Aorta (tissue), 5 donors: ENCODE measurements at places on chromosomes 4 and X. TPM values are rescaled to one million over a fixed set of nuclear protein-coding genes. Genes with fewer than 3 reads are reported as not detected.

GPC4 gene
- total RNA-seq = 23.1 TPM

AP1S2 gene
- 49.1 TPM for total RNA-seq

CTAG2 gene
- total RNA-seq = not detected

HGFAC gene
- total RNA-seq = 0.18 TPM

UGT2B11 gene
- not detected for total RNA-seq

MAGED4B gene
- 2.7 TPM for total RNA-seq

TCEAL9 gene
- 53.2 TPM for total RNA-seq

ITM2A gene
- 40.7 TPM for total RNA-seq

MXRA5 gene
- total RNA-seq = 13.5 TPM

RASL11B gene
- total RNA-seq = 5.6 TPM

- DNase-seq = no peak
- H3K4me1 ChIP-seq = no peaks in the 10 kb centered on the region
- no peaks in the 10 kb centered on the region for H3K27me3 ChIP-seq
- H3K36me3 ChIP-seq = no peaks in the 10 kb centered on the region
- no peak overlapping the region for H3K4me3 ChIP-seq
- H3K27ac ChIP-seq = peak overlapping the region; percentile 68
These were observed 22.4 kb upstream of the HPSE start for GRCh38 chr4:83356899-83357661.

GRCh38 chr4:13970349-13970748 lies 342.8 kb upstream of the BOD1L1 start:
- peaks cover 8% of the 10 kb centered on the region for H3K4me1 ChIP-seq
- no peak overlapping the region for H3K27ac ChIP-seq
- no peaks in the 10 kb centered on the region for H3K27me3 ChIP-seq
- no peak overlapping the region for H3K4me3 ChIP-seq
- DNase-seq = no peak

DNA sequence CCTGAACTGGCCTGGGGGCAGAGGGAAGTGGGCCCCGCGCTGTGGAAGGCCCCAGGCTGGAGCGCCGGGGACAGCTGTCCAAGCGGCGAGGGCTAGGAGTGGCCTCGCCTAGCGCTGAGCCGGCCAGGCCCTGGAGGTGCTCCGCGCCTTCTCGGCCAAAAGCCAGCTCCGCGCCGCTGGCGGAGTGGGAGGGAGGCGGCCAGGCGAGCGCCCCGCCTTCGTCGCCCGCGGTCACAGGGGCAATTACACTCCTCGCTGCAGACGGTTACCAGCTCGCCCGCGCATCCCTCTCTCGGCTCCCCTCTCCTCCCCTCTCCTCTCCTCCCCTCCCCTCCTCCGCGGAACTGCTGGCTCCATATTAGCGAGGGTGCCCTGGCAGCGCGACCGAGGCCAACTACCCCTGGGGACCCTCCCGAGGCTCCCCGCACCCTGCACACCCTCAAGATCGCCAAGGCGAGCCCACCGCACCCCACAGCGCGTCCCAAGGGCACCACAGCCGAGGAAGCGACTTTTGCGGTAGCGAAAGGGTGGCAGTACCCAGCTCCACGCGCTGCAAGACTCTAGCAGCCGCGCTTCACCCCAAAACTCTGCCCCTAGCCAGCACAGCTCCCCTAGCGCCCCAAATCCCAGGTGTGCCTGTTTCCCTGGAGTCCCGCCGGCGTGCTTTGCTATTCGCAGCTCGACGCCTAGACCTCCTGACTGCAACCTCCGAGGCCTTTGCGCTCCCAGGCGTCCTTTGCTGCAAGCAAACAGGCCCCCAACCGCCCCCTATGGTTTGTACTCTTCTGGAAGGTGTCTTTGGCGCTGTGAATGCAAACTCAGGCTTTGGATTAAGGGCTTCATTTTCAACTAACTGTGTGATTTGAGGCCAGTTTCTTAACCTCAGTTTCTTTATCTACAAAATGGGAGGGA lies 91.4 kb downstream of the BCOR start:
- H3K36me3 ChIP-seq = no peaks in the 10 kb centered on the region
- no peaks in the 10 kb centered on the region for H3K27me3 ChIP-seq
- no peak overlapping the region for H3K27ac ChIP-seq
- no peak overlapping the region for H3K4me3 ChIP-seq

DNA sequence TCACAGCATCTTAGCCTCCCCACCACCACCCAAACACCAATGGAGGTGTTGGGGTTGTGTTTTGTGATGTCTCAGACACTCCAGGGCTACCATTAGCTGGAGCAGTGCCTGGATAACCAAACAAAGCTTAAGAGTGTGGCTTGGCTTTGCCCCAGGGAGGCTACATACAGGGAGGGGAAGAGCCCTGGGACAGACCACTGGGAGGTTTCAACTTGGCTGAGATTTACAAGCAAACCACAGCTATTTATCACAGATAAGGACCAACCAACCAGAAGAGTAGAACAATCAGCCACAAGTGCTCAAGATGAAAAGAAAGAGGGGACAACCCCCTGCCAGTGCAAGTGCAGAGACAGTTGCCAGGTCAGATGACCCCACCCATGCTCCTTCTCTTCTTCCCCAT lies 24.1 kb downstream of the SOX3 start:
- H3K27me3 ChIP-seq = no peaks in the 10 kb centered on the region
- no peaks in the 10 kb centered on the region for H3K36me3 ChIP-seq
- H3K27ac ChIP-seq = no peak overlapping the region
- no peaks in the 10 kb centered on the region for H3K4me1 ChIP-seq
- no peak overlapping the region for H3K4me3 ChIP-seq

DNA sequence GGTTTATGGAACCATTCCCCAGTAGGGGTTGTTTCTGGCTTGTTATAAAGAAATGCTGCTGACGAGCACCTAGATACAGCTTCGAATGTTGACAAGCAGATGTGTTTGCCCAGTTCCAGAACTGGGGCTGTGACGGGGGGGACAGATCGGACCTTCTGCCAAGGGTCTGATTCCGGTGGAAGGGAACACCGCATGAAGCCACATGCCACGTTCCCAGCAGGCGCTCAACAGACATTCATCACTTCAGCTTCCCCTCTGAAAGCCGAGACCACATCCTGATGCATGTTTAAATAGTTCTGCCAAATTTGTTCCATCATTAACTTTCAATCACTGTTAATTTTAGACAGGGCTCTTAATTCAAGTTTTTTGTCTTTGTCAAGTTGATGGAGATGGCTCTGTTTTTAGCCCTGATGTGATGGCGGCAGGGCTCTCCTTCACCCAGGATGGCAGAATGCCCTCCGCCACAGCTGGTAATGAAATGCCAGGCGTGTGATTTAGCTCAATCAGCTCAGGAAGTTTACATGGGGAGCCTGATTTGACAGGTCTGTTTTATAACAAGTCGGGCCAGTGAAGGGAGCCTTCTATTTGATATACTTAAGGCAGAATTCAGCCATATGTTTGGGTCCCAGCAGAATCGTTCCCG lies 57.4 kb downstream of the PSAPL1 start:
- no peaks in the 10 kb centered on the region for H3K36me3 ChIP-seq
- H3K27me3 ChIP-seq = no peaks in the 10 kb centered on the region
- no peak overlapping the region for H3K27ac ChIP-seq
- H3K4me1 ChIP-seq = no peaks in the 10 kb centered on the region
- no peak overlapping the region for H3K4me3 ChIP-seq

- no peaks in the 10 kb centered on the region for H3K36me3 ChIP-seq
- no peak overlapping the region for H3K4me3 ChIP-seq
- H3K27me3 ChIP-seq = no peaks in the 10 kb centered on the region
- H3K27ac ChIP-seq = no peak overlapping the region
These were observed 984.9 kb upstream of the INTU start for GRCh38 chr4:126647756-126648397.

DNA sequence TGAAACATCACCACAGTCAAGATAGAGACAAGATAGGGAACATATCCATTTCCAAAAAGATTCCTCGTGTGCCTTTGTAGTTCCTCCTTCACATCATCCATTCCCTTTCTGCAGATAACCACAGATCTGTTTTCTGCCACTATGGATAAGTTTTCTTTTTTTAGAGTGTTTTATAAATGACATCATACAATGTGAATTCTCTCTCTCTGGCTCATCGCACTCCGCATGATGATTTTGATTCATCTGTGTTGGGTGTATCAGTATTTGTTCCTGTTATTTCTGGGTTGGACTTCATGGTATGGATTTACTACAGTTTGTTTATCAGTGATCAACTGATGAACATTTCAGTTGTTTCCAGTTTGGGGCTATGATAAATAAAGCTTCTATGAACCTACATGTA lies 23.2 kb upstream of the ANXA3 start:
- no peak overlapping the region for H3K27ac ChIP-seq
- H3K36me3 ChIP-seq = no peaks in the 10 kb centered on the region
- DNase-seq = no peak
- H3K27me3 ChIP-seq = no peaks in the 10 kb centered on the region

GRCh38 chr4:36292556-36293188 lies 11.3 kb downstream of the DTHD1 start:
- H3K27ac ChIP-seq = no peak overlapping the region
- H3K4me3 ChIP-seq = no peak overlapping the region
- no peaks in the 10 kb centered on the region for H3K4me1 ChIP-seq
- no peaks in the 10 kb centered on the region for H3K27me3 ChIP-seq
- DNase-seq = no peak

DNA sequence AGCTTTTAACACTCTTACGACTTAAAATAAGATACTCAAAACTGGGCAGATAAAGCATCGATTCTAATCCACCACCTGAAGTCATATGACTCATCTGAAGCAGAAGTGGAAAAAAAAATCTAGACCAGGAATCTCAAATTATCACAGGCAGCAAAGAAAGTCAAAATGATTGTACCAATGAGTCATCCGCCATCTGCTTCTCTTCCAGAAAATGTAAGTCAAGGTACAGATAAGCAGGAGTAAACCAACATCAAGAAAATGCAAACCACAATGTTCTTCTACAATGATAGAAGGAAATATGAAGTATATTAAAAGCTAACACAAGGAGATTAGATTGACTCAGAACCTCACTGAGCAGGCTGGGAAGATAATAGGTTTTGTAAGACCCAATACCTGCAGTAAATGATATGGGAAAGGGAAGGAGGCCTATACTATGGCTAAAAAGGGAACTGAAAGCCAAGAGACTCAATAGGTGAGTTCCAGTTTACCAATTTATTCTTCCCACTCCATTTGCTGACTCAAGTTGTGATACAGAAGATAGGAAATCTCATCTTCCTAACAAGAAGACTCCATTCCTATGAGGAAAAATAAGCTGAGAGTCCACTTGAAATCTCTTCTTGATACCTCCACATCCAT lies 88.4 kb upstream of the TET2 start:
- no peaks in the 10 kb centered on the region for H3K27me3 ChIP-seq
- H3K27ac ChIP-seq = no peak overlapping the region
- H3K4me3 ChIP-seq = no peak overlapping the region
- H3K4me1 ChIP-seq = no peaks in the 10 kb centered on the region

DNA sequence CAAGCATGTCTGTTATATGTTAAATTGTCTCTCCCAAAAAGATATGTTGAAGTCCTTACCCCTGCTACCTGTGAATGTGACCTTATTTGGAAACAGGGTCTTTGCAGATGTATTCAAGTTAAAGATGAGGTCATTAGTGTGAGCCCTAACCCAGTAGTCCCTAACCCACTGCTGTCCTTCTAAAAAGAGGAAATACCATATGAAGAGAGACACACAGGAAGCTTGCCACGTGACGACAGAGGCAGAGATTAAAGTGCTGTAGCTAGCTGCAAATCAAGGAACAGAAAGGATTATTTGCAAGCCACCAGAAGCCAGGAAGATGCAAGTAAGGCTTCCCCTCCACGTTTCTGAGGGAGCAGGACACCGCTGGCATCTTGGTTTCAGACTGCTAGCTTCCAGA lies 150.1 kb downstream of the HNRNPD start:
- H3K4me1 ChIP-seq = no peaks in the 10 kb centered on the region
- H3K27me3 ChIP-seq = no peaks in the 10 kb centered on the region

- DNase-seq = no peak
- peaks cover 7% of the 10 kb centered on the region for H3K36me3 ChIP-seq
- peaks cover 15% of the 10 kb centered on the region for H3K4me1 ChIP-seq
- no peak overlapping the region for H3K27ac ChIP-seq
These were observed 20.3 kb downstream of the KLF3 start for GRCh38 chr4:38684271-38684670.

GRCh38 chr4:92104506-92104905 lies 199.3 kb upstream of the GRID2 start:
- no peak for DNase-seq
- H3K27ac ChIP-seq = no peak overlapping the region
- no peaks in the 10 kb centered on the region for H3K27me3 ChIP-seq
- H3K4me1 ChIP-seq = no peaks in the 10 kb centered on the region
- H3K36me3 ChIP-seq = no peaks in the 10 kb centered on the region
- H3K4me3 ChIP-seq = no peak overlapping the region

DNA sequence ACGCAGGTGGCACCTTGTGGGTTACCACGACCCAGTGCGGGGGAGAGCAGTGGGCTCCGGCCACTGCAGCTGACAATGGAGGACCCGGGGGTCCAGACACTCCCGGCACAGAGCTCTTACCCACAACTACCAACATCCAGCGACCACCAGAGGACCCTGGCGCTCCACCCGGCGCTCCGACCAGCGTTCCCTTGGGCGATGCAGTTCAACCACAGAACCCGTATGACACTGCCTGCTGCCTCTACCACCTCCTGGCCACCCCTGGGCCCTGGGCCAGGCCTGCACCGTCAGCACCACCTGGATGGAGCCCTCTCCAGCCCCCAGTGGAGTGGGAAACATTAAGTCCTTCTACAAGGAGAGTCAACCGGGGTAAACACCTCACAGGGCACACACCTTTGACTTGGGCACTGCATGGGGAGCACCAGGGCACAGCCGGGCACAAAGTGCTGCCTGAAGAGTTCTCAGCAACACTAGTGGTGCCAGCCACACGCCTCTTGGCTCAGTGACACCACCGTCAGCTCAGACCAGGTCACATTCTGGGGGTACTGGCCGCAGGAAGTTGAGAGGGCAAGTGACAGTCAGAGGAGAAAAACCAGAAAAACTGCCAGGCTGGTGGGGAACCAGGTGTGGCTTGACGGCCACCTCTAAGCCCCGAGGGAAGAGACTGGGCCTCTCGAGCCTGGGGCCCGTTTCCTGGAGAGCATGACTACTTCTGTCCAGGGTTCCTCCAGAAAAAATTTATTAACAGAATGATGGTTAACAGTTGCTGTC lies 2.6 kb downstream of the CTBP1 start:
- no peaks in the 10 kb centered on the region for H3K4me1 ChIP-seq
- H3K4me3 ChIP-seq = no peak overlapping the region
- DNase-seq = peak; percentile 75
- H3K27me3 ChIP-seq = no peaks in the 10 kb centered on the region
- no peaks in the 10 kb centered on the region for H3K36me3 ChIP-seq

- no peak for DNase-seq
- no peak overlapping the region for H3K27ac ChIP-seq
- no peaks in the 10 kb centered on the region for H3K27me3 ChIP-seq
- no peaks in the 10 kb centered on the region for H3K4me1 ChIP-seq
These were observed 41.1 kb upstream of the DCAF8L1 start for GRCh38 chrX:28022371-28022770.
